ENCODE measurements at places on chromosomes 4 and X.

DNA sequence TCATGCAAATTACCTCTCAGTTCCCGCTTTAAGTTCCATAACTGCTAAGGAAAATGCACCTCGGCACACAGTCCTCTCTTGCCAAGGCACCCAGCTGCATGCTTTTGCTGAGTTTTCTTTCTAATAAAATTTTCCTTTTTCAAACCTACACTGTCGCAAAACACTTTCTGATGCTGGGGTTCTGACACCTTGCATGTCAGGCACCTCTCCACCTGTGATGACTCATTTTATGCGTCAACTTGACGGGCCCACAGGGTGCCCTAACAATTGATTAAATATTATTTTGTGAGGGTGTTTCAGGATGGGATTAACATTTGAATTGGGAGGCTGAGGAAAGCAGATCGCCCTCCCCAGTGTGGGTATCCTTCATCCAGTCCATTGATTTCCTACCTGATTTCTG, 291.0 kb upstream of the STS start:
- no peak for DNase-seq

DNA sequence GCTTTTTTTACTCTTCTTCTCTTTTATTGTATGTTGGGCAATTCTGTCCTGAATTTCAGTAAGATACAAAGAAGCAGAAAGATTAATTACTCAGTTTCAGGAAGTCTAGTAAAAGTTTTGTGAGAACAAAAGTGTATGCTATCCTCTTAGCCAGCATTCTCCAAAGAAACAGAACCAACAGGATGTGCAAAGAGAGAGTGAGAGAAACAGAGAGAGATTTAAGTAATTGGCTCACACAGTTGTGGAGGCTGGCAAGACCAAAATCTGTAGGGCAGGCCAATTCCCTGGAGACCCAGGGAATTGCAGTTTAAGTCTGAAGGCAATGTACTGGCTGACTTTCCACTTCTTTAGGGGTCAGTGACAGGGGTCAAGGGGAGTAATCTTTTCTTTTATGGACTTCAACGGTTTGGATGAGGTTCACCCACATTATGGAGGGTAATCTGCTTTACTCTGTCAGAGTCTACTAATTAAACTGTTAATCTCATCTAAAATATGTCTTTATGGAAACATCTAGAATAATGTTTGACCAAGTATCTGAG, 59.2 kb upstream of the SLC39A8 start:
- DNase-seq, result no peak

GRCh38 chr4:143184217-143184502, 557 bp upstream of the USP38 start:
- no peak for DNase-seq

DNA sequence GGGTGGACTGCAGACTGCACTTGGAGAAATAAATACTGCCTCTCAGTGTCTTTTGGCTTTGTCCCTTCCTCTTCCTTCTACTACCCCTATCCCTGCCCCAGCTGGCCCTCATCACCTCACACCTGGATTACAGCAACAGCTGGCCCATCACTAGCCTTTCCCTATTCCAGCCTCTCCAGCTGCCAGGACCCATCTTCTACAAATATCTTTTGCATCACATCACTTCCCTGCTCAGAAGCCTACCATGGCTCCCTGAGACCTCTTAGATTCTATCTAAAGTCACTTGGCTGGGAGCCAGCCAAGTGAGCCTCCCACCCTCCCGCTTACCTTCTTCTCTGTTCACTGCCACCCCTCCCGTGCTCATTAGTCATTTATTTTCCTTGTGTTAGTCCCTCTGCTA, 66.8 kb downstream of the TSC22D3 start:
- no peak for DNase-seq

- no peak for DNase-seq
Measured at GRCh38 chr4:33696586-33696985, 2547.7 kb downstream of the ARAP2 start.
